ENCODE measurements at places on chromosomes 5 and 9. TPM values are rescaled to one million over a fixed set of nuclear protein-coding genes. Genes with fewer than 3 reads are reported as not detected.

Gene PDZD2
- polyA plus RNA-seq: 20.2 TPM

Gene CCDC192
- 0.95 TPM for polyA plus RNA-seq

Gene LCN2
- 0.86 TPM for polyA plus RNA-seq

Gene FST
- 26.6 TPM for polyA plus RNA-seq

Gene PCDHGC4
- polyA plus RNA-seq: 2.9 TPM

Gene GHR
- polyA plus RNA-seq: 24.0 TPM

Gene JAKMIP2
- 6.1 TPM for polyA plus RNA-seq

Gene TESK1
- polyA plus RNA-seq: 30.7 TPM

Gene SAPCD2
- 5.9 TPM for polyA plus RNA-seq

Gene OTP
- not detected for polyA plus RNA-seq

Data from right renal cortex interstitium (tissue), 3 donors.